ENCODE measurements at places on chromosomes 1 and 21.

DNA sequence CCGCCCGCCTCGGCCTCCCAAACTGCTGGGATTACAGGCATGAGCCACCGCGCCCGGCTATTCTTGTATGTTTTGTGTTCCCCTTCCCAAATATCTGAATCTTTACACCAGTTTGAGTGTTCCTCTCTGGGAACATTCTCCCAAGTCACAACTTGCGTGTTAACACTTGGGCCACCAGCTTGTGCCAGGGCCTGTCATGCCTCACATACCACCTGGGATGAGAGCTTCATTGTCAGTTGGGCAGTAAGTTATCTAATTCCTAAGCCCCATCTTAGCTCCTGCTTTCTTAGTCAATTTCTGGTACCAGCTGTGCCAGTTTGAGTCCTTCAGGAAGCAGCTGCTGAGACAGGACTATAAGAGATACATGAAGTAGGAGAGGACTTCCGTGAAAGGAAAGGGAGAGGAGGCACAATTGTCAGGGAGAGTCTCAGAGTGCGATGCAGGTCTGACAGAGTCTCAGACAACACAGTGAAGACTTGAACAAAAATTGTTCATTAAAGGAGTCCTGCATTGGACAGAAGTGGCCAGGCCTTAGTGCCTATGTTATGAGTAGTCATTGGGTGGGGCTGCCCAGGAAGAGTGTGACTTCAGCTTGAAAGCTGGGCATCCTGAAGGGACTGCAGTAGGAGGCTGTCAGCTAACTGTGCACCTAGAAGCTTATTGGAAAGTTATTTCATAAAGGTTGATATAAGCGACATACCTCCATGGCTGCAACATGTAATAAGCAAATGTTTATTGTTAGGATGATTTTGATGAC is 17.3 kb downstream of the ZFYVE9 start:
- DNase-seq, result no peak

DNA sequence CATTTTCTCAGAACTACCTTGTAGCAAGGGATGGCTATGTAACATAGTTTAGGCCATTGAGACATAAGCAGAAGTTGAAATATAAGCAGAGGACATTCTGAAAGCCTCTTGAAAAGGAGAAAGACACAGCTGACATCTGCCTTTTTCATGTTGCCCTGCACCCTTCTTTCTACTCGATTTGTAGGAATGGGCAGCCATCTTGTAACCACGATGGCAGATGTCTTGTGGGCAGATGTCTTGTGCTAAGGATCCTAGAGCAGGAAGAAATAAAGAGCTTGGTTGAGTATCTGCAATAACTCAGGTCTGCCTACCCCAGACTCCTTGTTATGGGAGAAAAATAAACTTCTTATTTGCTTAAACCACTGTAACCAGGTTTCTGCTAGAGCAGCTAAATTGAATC is 351.0 kb downstream of the PDE4B start:
- no peak for DNase-seq

GRCh38 chr1:193069748-193070385 is 10.5 kb downstream of the RO60 start:
- no peak for DNase-seq

DNA sequence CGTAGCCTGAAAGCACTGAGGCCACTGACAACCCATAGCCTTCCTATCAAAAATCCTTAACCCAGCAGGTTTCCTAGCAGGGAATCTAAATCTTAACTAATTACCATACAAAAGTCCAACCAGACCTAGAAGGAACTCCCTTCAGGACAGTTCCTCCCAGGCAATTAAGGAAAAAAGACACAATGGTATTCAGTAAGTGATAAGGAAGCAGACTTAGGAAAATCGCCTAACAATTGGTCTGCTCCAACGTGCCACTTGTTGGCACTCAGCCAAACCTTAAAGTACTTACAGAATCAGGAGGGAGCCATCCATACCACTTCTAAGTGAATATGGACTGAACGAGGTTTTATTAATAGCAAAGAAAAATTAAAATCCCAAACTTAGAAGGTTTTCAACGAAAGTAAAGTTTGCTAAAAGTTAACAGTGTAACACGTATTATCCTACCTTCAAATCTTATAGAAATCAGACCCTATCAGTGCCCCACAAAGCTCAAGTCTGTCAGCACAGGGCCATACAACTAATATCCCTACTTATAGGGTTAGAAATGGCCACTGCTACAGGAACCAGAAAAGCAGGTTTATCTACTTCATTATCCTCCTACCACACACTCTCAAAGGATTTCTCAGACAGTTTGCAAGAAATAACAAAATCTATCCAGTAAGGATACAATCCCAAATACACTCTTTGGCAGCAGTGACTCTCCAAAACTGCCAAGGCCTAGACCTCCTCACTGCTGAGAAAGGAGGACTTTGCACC is 29.0 kb downstream of the SPATA6 start:
- DNase-seq, result no peak

Measured in muscle of arm (tissue), 14 donors.